ENCODE measurements at places on chromosomes 12 and 14. TPM values are rescaled to one million over a fixed set of nuclear protein-coding genes. Genes with fewer than 3 reads are reported as not detected.

Gene CIT
- 3.9 TPM for total RNA-seq

Gene KLRK1
- not detected for total RNA-seq

Gene KRT5
- total RNA-seq: 15.8 TPM

Gene CACNA2D4
- total RNA-seq: 4.7 TPM

Gene GALNT16
- 1.7 TPM for total RNA-seq

Gene NEUROD4
- total RNA-seq: not detected

Gene NCKAP5L
- 13.1 TPM for total RNA-seq

Gene PRB2
- total RNA-seq: 0.10 TPM

Gene PRIMA1
- total RNA-seq: 1.5 TPM

Gene RASSF9
- total RNA-seq: 0.60 TPM

Measured in hepatocyte (in vitro differentiated cells).